Activated naive CD8-positive, alpha-beta T cell treated with anti-CD3 and anti-CD28 coated beads, Interleukin-2, amount 10 ng/mL, durations not matched to agents 7 days and 5 days (primary cell): ENCODE measurements at places on chromosomes 1 and 21. TPM values are rescaled to one million over a fixed set of nuclear protein-coding genes. Genes with fewer than 3 reads are reported as not detected.

Gene LDLRAD1
- total RNA-seq: not detected

Gene ZNF695
- 0.36 TPM for total RNA-seq

Gene LCE2A
- not detected for total RNA-seq

Gene GPR3
- 0.43 TPM for total RNA-seq

Gene FCGR1A
- total RNA-seq: 1.2 TPM

Gene NCAM2
- not detected for total RNA-seq

Gene LENEP
- 1.9 TPM for total RNA-seq

Gene ASB17
- not detected for total RNA-seq

Gene SH2D1B
- not detected for total RNA-seq

Gene LCE1A
- total RNA-seq: not detected

Gene KCNT2
- not detected for total RNA-seq

Gene AMY1A
- not detected for total RNA-seq

Gene CELA2B
- not detected for total RNA-seq

Gene PDZK1IP1
- total RNA-seq: not detected

Gene RAB7B
- total RNA-seq: 0.91 TPM

Gene SPATA21
- not detected for total RNA-seq

Gene INAVA
- total RNA-seq: 0.25 TPM

Gene TMPRSS15
- not detected for total RNA-seq

Gene NBPF26
- total RNA-seq: 38.9 TPM

Gene ADAMTSL4
- 0.30 TPM for total RNA-seq

Gene WLS
- not detected for total RNA-seq

Gene SPATA17
- not detected for total RNA-seq

Gene STXBP3
- total RNA-seq: 58.3 TPM

Gene RIPK4
- 0.20 TPM for total RNA-seq

Gene CFHR2
- total RNA-seq: not detected

Gene PTPRU
- total RNA-seq: 0.69 TPM

Gene CELA3B
- not detected for total RNA-seq

Gene KMO
- total RNA-seq: not detected

Gene POFUT2
- total RNA-seq: 26.0 TPM

Gene IL10
- not detected for total RNA-seq

Gene S100A14
- total RNA-seq: not detected

Gene CBS
- total RNA-seq: 14.3 TPM

Gene MEX3A
- total RNA-seq: 0.11 TPM

Gene CNKSR1
- 6.0 TPM for total RNA-seq
